Activated T-cell treated with anti-CD3 and anti-CD28 coated beads for 24 hours (primary cell): ENCODE measurements at places on chromosomes 2 and 18.

GRCh38 chr2:59583173-59583765 lies 970.2 kb downstream of the BCL11A start:
- DNase-seq = no peak

- DNase-seq = no peak
Measured at GRCh38 chr2:170500770-170501169, 214.4 kb upstream of the SP5 start.

GRCh38 chr18:23703057-23703986 lies 14.1 kb downstream of the LAMA3 start:
- no peak for DNase-seq

DNA sequence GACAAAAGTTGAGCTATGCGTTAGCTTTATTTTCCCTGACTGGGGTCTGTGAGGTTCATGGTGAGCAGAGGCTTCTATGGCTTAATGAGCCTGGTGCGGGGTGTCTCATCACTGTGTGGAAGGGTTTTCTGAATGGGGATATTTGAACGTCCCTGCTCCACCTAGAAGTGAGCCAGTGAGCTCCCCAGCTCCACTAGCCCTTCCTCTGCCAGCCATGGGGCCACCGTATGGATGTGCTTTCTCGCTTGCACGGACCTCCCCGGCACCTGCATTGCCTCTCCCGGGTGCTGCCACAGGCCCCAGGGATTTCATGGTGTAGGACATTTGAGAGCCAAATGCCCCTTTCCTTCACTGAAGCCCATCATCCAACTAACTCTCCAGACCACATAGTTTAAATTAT lies 37.8 kb downstream of the CYP26B1 start:
- no peak for DNase-seq

GRCh38 chr2:1812926-1813325 lies 68.6 kb upstream of the PXDN start:
- no peak for DNase-seq

GRCh38 chr2:36376992-36377738 lies 21.6 kb downstream of the CRIM1 start:
- DNase-seq = no peak
